ENCODE measurements at places on chromosomes 2 and 18.

DNA sequence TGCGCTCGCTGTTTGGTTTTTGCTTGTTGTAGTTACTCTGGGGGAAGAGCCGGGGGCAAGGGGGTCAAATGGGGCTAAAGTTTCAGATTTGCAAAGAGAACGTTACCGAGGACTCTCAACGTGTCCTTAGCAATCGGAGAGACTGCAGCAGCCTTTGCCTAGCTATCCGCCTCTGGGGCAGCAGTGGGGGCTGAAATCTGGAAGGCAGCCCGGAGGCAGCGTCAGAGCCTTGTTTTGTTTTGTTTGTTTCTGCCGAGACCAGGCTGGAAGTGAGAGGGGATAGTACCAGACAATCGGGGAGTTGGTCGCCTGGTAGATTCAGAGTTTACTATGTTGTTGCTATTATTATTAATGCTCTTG lies 1.2 kb downstream of the CDH20 start:
- DNase-seq: no peak

GRCh38 chr18:29218091-29218490 lies 1041.2 kb upstream of the CDH2 start:
- no peak for DNase-seq

GRCh38 chr2:238381341-238382115 lies 45.2 kb upstream of the ASB1 start:
- DNase-seq: no peak

DNA sequence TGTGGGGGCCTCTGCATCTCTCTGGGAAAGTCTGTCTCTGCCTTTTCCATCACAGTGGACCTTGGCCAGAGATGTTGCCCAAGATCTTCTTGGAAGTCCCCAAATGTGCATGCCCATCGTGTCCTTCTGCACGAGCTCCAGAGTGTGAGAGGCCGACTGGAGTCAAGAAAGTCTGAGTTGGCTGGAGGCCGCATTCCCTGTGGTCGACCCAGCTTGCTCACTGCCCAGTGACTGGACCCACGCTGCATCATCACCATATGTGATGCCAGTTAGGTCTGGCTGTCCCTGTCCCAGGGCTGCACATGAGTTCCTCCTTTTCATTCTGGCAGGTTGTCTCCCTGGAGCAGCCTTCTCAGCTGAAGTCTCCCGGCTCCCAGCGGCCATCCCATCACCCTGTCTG lies 93.8 kb downstream of the ARL4C start:
- no peak for DNase-seq

- no peak for DNase-seq
These were observed 66.5 kb downstream of the SOWAHC start for GRCh38 chr2:109680523-109681297.
